Uterus (tissue), 4 donors: ENCODE measurements at places on chromosomes 11 and 22. TPM values are rescaled to one million over a fixed set of nuclear protein-coding genes. Genes with fewer than 3 reads are reported as not detected.

- H3K4me1 ChIP-seq, result no peaks in the 10 kb centered on the region
- DNase-seq, result no peak
- no peak overlapping the region for H3K4me3 ChIP-seq
- H3K27me3 ChIP-seq, result no peaks in the 10 kb centered on the region
Observed at GRCh38 chr11:122235615-122236014, 119.6 kb upstream of the BLID start.

The TUT1 gene
- 7.1 TPM for total RNA-seq

The SELENOH gene
- total RNA-seq, result 114 TPM

The SRPRA gene
- 72.4 TPM for total RNA-seq

DNA sequence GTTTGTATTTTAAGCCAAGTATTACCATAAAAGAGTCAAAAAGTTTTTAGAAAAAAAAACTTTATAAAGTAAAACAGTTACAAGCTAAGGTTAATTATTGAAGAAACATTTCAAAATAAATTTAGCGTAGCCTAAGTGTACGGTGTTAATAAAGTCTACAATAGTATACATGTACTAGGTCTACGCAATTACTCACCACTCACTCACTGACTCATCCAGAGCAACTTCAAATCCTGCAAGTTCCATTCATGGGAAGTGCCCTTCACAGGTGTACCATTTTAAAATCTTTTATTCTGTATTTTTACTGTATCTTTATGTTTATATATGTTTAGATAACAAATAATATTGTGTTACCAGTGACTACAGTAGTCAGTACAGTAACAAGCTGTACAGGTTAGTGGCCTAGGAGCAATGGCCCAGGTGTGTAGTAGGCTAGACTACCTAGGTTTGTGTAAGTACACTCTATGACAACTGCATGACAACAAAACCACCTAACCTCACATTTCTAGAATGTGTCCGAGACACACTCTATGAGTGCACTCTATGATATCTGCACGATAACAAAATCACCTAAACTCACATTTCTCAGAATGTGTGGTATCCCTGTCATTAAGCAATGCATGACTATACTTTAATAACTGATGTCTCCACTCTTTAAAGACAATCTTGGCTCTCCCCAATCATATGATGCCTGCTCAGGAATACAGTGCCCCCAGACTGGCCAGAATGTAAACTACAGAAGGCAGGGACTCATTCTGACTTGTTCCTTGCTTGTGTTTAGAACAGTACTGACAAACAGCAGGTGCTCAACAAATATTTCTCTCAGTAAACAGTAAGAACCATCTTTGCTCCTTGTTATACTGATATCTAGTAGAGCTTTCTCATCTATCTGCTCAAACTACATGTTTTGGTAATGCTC, 21.2 kb downstream of the KMT5B start:
- no peak overlapping the region for H3K27ac ChIP-seq
- DNase-seq, result no peak
- H3K27me3 ChIP-seq, result no peaks in the 10 kb centered on the region
- H3K4me3 ChIP-seq, result no peak overlapping the region
- no peaks in the 10 kb centered on the region for H3K4me1 ChIP-seq

GRCh38 chr11:6663794-6664469, 8.3 kb upstream of the DCHS1 start:
- H3K27ac ChIP-seq, result peak overlapping the region; percentile 64
- H3K27me3 ChIP-seq, result no peaks in the 10 kb centered on the region
- no peak overlapping the region for H3K4me3 ChIP-seq
- no peaks in the 10 kb centered on the region for H3K36me3 ChIP-seq
- no peaks in the 10 kb centered on the region for H3K4me1 ChIP-seq
